ENCODE measurements at places on chromosomes 7 and 10. TPM values are rescaled to one million over a fixed set of nuclear protein-coding genes. Genes with fewer than 3 reads are reported as not detected.
A peak's percentile ranks its signal among the peaks of the same experiment; 100 is the strongest.

DNA sequence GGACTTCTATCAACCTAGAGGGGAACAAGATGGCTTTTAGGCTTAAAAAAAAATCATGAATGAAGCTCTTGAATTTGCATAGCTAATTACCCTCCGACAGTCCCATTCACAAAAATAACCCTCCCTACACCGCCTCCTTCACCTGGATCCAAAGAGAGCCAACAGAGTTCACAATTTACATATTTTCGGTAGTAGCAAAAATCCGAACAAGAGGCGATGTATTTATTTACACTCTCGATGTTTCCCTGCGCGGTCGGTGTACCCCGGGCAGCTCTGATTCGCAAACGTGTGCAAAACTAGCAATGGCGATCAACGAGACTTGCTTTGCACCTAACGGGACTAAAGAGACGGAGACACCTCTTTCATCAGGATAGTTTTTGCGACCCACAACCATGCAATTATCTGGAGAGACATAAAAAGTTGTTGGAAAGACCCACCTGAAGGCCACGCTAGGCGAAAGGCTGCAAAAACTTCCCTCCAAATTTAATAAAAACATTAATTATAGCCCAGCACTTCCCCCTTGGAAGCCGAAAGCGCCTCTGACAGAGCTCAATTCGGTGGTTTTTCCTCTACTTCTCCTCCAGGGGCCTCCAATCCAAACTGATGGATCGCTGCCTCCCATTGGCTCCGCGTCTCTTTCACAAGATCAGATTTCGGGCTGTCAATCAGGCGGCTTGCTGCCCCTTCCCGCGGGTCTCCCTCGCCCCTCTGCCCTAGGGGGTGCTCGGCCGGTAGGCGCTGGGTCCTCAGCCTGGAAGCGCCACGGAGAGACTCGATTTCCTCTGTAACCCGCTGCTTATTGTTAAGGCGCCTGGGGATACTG lies at the start of gene ETV1:
Gene ETV1, minus strand, starts transcription at position 541 of the 823 bp plus-strand sequence. CDS start 614 bp downstream, outside the sequence.
- peak; percentile 31 for DNase-seq

DNA sequence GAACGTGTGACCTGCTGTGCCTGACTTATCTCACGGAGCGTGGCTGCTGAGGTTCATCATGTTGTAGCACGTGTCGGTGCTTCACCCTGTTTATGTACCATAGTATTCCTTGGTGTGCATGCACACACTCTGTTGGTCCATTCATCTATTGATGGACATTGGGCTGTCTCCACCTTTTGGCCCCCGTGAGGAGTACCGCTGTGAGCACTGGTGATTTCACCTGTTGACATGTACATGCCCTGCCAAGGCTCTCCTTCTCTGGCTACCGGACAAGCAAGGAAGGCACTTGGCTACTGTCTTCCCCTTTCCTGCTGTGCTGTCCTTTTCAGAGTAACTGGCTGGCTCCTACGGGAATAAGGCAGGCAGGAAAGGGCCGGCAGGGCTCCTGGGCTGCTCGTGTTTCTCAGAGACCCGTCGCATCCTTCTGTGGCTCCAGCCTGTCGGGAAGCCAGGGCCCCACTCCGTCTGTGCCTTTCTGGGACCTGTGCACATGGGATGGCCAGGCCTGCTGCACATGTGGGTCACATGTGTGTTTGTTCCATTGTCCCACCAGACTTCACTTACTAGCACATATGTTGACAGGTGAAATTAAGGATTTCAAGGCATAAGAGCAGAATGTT lies 17.8 kb upstream of the TBRG4 start:
- no peak for DNase-seq

- DNase-seq, result no peak
These were observed 61.6 kb downstream of the LHPP start for GRCh38 chr10:124522933-124523871.

GRCh38 chr10:120517196-120517595 lies 60.2 kb downstream of the PLPP4 start:
- no peak for DNase-seq

- no peak for DNase-seq
These were observed 438 bp downstream of the LSMEM1 start for GRCh38 chr7:112481121-112481736.

GRCh38 chr10:68406815-68407548 lies at the start of gene RUFY2:
TSS of gene RUFY2 (minus strand) at chr10:68407277. CDS start at chr10:68407189, 88 bp downstream.
- DNase-seq, result peak; percentile 40

DNA sequence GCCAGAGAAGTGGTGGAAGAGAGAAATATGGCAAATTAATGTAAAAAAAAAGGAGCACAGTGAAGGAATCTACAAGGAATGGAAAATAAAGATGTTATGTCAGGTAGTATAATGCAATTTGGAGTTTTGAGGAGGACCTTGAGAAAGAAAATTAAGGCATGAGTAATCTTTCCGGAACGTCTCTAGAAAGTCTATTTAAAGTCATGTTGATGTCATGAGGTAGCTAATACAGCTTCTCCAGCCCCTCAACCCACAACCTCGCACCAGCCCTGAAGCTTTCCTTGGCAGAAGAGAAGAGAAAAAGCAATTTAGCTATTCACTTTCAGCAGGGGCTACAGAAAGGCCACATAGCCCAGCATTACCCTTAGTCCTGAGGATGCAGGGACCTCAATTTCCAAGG lies 22.5 kb downstream of the TRDMT1 start:
- no peak for DNase-seq

DNA sequence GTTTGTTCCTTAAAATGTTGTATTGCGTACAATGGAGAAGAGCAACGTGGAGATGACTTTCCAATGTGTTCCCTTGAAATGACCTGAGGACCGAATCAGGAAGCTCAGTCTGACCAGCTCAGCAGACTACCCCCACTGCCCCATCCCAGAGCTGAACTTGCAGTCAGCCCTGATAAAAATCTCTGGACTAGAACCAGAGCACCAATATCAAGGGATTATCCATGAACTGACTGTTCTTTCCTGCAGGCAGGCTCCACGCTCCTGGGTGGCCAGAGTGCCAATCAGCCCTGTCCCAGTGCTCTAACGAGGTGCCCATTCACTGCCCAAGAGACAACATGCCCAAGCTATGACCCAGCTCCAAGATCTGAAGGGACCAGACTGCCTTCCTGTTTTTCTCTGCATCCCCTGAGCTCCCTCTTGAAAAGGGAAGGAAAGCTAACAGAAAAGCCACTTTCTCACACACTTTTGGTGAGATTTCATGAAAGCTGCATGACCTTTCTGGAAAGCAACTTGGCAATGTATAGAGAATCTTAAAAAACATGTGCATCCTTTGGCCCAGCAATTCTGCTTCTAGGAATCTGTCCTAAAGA lies 130.2 kb downstream of the KCNMA1 start:
- DNase-seq, result no peak

DNA sequence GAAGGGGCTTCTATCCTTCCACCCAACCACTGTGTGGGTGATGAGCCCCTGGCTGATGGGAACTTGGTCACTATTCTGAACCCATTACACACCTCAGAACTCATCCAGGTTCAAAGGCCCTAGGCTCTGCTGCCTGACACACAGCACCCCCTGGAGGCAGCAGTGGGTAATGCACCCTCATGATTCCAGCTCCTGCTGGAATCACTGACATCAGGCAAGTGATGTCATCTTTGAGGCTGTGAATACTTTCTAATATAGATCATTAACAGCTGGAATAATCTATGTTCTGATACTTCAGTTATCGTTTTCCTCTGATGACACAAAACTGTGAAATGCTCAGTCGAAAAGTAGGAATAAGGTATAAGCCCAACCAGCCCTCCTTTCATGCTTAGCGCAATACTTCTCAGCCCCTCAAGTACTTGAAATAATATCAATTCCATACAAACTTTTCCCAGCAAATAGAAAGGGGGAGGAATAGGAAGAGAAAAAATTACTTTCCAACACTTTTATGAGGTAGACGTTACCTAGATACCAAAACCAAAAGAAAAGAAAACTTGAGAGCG lies 7.5 kb upstream of the RBP3 start:
- DNase-seq, result peak; percentile 66

DNA sequence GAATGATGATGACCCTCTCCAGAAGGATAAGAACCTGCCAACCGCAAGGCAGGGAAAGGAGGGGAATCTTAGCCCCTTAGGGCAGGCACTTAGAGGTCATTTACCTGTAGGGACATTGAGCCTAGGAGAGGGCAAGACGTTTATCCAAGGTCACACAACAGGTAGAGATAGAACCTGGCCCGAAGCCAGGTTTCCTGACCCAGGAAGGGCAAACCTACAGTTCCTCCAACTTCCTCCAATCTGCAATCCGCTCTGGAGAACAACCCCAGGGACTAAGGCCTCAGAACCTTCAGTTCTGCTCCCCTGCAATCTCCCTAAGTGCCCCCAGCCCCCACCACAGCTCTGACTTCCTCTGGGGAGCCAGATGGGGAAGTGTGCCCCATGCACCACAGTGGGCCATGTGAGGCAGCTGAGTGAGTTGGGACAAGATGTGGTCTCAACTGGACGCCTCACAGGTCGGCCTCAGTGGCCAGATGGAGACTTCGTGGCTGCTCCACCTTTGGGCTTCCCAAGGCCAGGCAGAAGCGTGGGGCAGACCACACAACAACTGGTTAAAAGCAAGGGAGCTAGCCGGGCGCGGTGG lies 1.4 kb upstream of the PSAP start:
- no peak for DNase-seq

- no peak for DNase-seq
These were observed 371.7 kb downstream of the ZNF716 start for GRCh38 chr7:57821438-57822382.

DNA sequence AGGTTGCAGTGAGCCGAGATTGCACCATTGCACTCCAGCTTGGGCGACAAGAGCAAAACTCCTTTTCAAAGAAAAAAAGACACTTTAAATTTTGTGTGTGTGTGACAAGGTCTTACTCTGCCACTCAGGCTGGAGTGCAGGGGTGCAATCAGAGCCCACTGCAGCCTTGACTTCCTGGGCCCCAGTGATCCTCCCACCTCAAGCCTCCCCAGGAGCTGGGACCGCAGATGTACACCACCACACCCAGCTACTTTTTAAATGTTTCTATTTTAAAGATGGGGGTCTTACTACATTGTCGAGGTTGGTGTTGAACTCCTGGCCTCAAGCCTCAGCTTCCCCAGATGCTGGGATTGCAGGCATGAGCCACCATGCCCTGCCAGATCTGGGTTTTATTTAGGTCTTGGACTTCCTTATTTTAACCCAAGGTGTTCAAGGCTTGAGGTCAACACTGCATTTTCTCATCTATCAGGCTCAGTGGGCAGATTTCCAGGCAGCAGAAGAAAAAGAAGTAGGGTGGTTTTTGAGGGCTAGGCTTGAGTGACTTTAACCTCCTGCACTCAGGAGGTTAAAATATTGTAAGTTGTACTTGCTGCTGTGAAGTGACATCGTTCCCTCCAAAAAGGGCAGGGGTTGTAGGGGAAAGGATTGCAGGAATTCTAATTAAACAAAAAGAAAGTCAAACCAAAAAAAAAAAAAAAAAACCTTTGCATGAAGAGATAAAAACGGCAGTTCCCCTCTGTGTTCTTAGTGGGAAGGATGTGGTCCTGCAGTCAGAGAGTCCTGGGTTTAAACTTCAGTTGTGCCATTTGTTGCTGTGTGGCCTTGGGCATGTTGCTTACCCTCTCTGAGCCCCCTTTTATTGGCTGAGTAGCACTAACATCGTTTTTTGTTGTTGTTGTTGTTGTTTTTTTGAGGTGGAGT lies 71.5 kb downstream of the CARD11 start:
- no peak for DNase-seq

- no peak for DNase-seq
These were observed 67.8 kb upstream of the NXPH1 start for GRCh38 chr7:8365499-8366110.

GRCh38 chr7:45662018-45662417 lies 87.8 kb downstream of the ADCY1 start:
- no peak for DNase-seq

DNA sequence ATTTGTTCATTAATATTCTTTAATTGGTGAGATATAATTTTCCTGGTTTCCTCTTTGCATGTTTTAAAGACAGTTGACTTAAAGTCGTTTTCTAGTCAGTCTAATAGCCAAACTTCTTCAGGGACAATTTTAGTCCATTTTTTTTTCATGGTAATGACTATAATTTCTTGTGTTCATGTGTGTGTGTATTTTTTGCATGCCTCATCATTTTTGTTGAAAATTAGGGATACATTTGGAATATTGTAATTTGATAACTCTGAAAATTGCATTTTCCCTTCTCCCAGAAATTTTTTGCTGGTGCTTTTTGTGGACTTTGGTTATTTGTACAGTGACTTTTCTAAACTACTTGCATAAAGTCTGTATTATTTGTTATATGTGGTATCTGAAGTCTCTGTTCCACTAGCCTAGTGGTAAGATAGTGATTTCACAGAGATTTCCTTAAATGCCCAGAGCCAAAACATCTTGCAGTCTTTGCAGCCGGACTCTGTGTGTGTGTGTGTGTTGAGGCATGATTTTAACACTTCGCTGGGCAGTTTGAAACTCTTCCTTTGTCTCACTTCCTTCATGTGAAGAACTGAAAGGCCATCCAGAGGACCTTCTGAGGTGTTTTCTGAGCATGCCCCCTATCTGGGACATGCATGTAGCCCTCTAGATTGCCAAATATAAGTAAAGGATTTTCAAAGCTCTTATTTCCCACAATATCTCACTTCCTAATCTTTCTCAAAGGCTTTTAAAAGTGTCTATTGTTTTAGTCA lies 40.9 kb upstream of the ZNF365 start:
- DNase-seq, result no peak

DNA sequence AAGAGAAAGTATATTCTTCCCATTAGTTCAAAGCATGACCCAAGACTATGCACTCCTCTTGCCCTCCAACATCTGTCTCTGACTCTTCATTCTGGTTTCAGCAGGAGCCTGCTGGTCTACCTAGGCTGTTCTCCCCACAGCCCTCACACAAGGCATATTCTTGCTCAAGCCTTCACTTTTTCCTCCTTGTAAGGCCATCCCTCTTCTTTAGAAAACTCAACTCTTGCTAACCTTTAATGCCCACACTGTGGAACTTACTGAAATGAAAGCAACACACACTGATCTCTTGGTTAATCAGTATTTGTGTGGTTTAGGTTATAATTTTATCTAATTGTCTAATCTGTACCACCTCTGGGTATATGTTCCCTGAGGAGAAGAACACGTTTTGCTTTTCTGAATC lies 75.8 kb downstream of the PRKCQ start:
- DNase-seq, result no peak

Gene NRBF2
- 20.3 TPM for total RNA-seq

Gene ANKRD22
- not detected for total RNA-seq

Gene HIPK2
- total RNA-seq, result 85.4 TPM

Gene DNA2
- 4.1 TPM for total RNA-seq

Gene SPDYE5
- not detected for total RNA-seq

Gene PNLIP
- not detected for total RNA-seq

Gene AKR1B15
- total RNA-seq, result not detected

Gene TCERG1L
- total RNA-seq, result not detected

Gene HOXA10
- 0.63 TPM for total RNA-seq

Gene ASB10
- not detected for total RNA-seq

Data from omental fat pad (tissue), 4 donors.